ENCODE measurements at places on chromosomes 3 and 15. TPM values are rescaled to one million over a fixed set of nuclear protein-coding genes. Genes with fewer than 3 reads are reported as not detected.

DNA sequence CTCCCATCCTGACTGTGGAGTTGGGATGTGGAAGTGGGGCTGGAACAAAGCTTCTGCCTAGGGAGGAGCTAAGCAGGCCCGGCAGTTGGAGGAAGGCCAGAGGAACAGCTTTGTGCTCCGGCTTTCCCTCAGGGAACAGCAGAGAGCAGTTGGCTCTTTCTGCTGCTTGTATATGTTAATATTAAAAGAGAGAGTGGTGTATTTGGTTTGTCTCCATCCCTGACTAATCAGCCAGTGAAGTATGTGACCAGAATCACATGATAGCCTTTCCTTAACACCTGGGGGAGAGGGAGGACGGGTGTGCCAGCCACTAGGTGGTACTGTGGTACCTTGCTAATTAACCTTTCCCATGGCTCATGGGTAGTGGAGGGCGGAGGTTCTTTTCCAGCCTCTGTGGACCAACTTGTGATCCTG is 10.0 kb downstream of the EIF2B5 start:
- peaks cover 9% of the 10 kb centered on the region for H3K36me3 ChIP-seq
- DNase-seq: peak; percentile 73
- H3K4me3 ChIP-seq: no peak overlapping the region
- no peaks in the 10 kb centered on the region for H3K4me1 ChIP-seq

DNA sequence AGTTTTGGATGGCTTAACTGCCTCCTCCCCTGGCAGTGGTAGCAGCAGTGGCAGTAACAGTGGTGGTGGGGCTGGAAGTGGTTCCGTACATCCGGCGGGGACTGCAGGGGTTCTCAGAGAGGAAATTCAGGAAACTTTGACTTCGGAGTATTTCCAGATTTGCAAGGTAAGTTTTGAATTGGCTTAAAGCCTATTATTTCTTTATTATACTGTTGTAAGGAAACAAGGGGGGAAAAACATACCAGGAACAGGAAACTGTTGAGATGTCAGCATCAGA is 1.5 kb downstream of the STXBP5L start:
- no peaks in the 10 kb centered on the region for H3K4me1 ChIP-seq
- H3K27me3 ChIP-seq: peaks cover 8% of the 10 kb centered on the region
- H3K4me3 ChIP-seq: no peak overlapping the region
- no peaks in the 10 kb centered on the region for H3K36me3 ChIP-seq
- H3K27ac ChIP-seq: no peak overlapping the region
- peak; percentile 19 for DNase-seq

The GOLGA6L7 gene
- not detected for total RNA-seq

- H3K27me3 ChIP-seq: no peaks in the 10 kb centered on the region
- peaks cover 2% of the 10 kb centered on the region for H3K4me1 ChIP-seq
- H3K27ac ChIP-seq: peak overlapping the region; percentile 91
- peak overlapping the region; percentile 92 for H3K4me3 ChIP-seq
- peak; percentile 51 for DNase-seq
These were observed 1.9 kb downstream of the VGLL4 start for GRCh38 chr3:11641683-11642430.

GRCh38 chr15:63276342-63277037 is 915 bp upstream of the APH1B start:
- no peaks in the 10 kb centered on the region for H3K36me3 ChIP-seq
- H3K27ac ChIP-seq: peak overlapping the region; percentile 67
- H3K27me3 ChIP-seq: no peaks in the 10 kb centered on the region

DNA sequence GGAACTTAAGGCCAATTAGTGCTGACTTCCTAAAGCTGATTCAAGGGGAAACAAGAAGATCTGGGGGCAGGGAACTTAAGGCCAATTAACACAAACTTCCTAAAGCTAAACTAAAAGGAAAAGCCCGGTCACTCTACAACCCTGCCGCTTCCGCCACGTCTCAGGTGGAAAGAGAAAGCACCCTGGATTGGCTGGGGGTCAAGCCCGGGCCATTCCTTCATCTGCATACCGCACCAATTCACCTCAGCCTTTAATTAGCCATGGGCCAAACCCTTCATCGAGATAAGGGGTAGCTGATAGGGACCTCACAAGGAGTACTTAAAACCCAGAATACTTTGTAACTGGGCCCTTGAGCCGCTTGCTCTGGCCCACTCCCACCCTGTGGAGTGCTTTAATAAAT is 14.4 kb downstream of the TMPRSS7 start:
- no peak overlapping the region for H3K27ac ChIP-seq
- H3K4me1 ChIP-seq: peaks cover 3% of the 10 kb centered on the region
- no peak for DNase-seq
- H3K36me3 ChIP-seq: no peaks in the 10 kb centered on the region
- no peak overlapping the region for H3K4me3 ChIP-seq

The NGLY1 gene
- 32.0 TPM for total RNA-seq

DNA sequence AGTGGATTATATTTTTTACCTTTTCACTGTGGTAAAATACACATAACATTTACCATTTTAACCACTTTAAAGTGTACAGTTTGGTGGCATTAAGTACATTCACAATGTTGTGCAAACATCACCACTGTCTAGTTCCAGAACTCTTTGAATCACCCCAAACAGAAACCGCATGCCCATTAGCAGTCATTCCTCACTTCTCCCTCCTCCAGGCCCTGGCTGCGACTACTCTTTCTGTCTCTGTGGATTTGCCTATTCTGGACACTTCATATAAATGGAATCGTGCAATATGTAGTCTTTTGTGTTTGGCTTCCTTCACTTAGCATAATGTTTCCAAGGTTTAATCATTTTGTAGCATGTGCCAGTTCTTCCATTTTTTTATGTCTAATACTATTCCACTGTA is 409.8 kb downstream of the NTRK3 start:
- no peaks in the 10 kb centered on the region for H3K4me1 ChIP-seq
- no peaks in the 10 kb centered on the region for H3K36me3 ChIP-seq

DNA sequence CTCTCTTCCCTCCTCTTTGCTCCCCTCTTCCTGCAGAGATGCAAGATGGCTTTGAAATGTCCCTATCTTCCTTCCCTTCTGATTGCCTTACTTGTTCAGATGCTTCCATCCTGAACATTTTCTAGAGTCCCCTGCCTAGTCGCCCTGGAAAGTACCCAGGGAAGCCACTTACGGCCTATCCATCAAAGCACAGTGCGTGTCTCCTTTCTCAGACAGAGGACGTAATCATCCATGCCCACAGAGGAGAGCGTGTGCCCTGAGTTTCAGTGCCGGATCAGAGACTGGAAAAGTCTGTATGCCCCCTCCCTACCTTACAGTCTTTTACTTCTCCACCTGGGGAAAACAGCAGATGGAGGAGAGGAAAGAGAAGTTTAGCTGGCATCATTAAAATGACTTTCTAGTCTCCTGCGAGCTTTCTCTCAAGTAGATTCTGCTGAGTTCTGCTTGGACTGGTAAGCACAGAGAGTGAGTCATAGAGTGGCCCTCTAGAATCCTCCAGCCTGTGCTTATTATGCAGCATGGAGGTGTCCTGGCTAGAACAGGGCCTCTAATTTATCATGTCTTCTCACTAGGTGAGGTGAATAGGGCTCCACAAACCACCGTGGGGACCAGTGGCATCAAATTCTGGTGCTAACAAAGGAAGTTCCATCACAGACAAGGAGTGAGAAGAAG is 114.6 kb downstream of the SLCO3A1 start:
- H3K27me3 ChIP-seq: no peaks in the 10 kb centered on the region
- H3K4me1 ChIP-seq: no peaks in the 10 kb centered on the region
- no peak overlapping the region for H3K4me3 ChIP-seq
- DNase-seq: no peak
- H3K27ac ChIP-seq: no peak overlapping the region

DNA sequence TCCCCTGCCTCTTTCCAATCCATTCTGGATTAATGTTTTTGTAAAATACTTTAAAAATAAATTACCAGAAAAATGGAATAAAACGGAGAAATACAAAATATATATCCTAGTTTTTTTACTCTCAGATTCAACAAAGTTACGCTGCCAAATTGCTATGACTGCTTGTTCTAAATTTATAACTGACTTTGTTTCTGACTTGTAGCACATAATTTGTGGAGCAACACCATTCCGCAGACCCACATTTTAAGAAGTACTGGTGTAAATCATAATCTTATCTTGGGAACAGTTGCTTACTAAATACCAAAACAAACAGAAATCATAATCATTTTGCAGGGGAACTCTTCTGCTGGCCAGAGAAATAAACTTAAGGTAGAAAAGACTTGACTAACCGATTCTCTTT is 339.4 kb upstream of the CBLB start:
- no peak for DNase-seq
- peaks cover 3% of the 10 kb centered on the region for H3K4me1 ChIP-seq
- no peaks in the 10 kb centered on the region for H3K36me3 ChIP-seq
- no peak overlapping the region for H3K4me3 ChIP-seq
- H3K27me3 ChIP-seq: no peaks in the 10 kb centered on the region

The TMF1 gene
- 38.8 TPM for total RNA-seq

The CLEC3B gene
- total RNA-seq: 45.3 TPM

Data from kidney (tissue), 22 donors.